Activated naive CD8-positive, alpha-beta T cell treated with anti-CD3 and anti-CD28 coated beads, Interleukin-2, amount 10 ng/mL, durations not matched to agents 7 days and 5 days (primary cell): ENCODE measurements at places on chromosomes 7 and 10.

DNA sequence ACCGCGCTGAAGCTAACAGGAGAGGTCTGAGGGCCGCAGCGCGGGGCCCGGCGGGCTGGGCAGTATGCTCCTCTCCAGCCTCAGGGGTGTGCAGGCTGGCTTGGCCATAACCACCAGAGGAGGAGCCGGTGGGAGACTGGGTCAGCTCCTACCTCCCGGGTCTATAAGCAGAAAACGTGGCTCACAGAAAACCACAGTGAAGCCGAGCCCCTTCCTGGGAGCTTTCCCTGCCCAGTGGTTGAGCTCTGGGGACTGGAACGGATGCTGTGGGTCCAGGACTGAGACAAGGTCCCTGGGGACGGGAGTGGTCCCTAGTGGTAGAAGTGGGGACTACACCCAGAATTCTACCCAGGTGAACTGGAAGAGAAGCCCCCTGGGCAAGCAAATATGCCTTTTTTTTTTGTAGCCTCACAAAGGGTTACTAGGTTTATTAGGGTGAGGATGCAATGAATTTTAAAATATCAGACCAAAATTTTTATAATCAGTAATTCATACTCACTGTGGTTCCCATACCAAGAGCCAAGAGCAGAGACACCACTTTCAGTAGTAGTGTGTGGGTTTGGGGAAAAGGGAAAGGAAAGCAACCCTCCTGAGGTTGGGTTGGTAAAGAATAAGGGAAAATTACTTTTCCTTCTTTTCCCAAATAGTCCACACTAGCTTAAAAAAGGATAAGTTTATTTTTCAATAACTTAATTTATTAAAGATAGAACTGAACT, 67.9 kb upstream of the PRKCQ start:
- peak overlapping the region; percentile 22 for H3K4me3 ChIP-seq
- H3K36me3 ChIP-seq, result no peaks in the 10 kb centered on the region
- peak; percentile 58 for DNase-seq
- H3K27ac ChIP-seq, result no peak overlapping the region
- peaks cover 29% of the 10 kb centered on the region for H3K4me1 ChIP-seq
- peaks cover 3% of the 10 kb centered on the region for H3K27me3 ChIP-seq

- no peaks in the 10 kb centered on the region for H3K36me3 ChIP-seq
- no peak overlapping the region for H3K4me3 ChIP-seq
- no peak for DNase-seq
- no peaks in the 10 kb centered on the region for H3K4me1 ChIP-seq
Observed at GRCh38 chr7:121562259-121562658, 166.2 kb upstream of the FAM3C start.

- H3K27ac ChIP-seq, result no peak overlapping the region
- H3K36me3 ChIP-seq, result no peaks in the 10 kb centered on the region
- DNase-seq, result no peak
- peaks cover 2% of the 10 kb centered on the region for H3K4me1 ChIP-seq
Observed at GRCh38 chr10:30197186-30197585, 137.8 kb upstream of the JCAD start.

- no peak overlapping the region for H3K27ac ChIP-seq
- no peak overlapping the region for H3K4me3 ChIP-seq
- no peaks in the 10 kb centered on the region for H3K4me1 ChIP-seq
- H3K36me3 ChIP-seq, result no peaks in the 10 kb centered on the region
Observed at GRCh38 chr10:57973451-57973850, 294.2 kb downstream of the IPMK start.
